ENCODE measurements at places on chromosomes 6 and 20.

- no peak for DNase-seq
These were observed 336.7 kb downstream of the CBLN4 start for GRCh38 chr20:55668631-55669030.

DNA sequence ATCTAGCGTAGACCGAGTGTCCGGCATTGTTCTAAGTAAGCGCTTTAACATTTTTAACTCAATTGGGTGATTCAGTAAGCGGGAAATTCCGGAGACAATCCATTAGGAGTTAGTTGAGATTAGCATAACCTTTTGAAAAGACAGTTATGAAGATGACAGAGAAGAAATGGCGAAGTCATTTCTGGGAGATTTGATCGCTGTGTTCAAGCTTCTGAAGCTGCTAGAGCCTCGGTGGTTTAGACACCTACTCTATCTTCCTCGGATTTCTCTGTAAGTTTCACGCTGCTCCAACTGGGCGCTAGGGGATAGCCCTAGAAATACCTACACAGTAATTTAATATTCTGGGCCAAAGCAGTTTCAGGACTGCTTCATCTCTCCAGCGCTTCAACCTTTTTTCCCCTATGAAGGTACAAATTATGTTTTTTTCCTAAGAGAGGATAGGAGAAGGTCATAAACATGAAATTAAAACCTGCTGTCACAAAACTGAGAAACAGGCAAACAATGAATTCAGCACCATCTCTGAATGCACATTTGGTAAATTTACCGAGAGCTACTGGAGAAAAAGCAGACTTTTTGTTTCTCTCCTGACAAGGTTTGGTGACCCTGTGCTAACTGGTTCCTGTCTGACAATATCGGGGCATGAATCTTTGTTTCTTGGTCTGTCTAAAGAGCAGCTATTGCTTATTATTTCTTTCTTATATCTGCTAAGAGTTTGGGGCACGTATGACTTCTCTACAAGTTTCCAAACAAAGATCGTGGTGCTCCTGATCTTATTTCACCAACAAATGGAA is 22.4 kb downstream of the ZNF311 start:
- no peak for DNase-seq

DNA sequence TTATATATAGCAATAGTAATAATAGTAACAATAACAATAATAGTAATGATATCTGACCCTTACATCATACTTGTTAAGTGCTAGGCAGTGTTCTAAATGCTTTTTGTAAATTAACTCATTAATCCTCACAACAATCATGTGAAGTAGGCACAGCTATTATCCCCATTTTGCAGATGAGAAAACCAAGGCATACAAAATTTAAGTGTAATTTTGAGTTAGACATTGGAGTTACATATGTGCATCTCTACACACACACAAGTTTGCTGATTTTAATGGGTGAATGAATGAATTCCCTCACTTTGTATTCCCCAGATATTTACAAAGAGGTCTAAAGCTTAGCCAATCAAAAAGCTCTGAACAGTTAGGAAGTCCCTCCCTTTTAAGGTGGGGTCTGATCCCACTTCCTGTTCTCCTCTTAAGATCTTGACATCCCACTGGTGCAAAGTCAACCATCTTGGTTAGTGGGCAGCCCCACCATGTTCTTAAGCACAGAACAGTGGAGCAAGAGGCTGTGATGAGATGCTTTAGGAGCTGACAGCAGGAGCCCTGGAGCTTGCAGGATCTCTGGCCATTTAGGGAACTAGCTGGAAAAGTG is 85.3 kb upstream of the FOXP4 start:
- no peak for DNase-seq

DNA sequence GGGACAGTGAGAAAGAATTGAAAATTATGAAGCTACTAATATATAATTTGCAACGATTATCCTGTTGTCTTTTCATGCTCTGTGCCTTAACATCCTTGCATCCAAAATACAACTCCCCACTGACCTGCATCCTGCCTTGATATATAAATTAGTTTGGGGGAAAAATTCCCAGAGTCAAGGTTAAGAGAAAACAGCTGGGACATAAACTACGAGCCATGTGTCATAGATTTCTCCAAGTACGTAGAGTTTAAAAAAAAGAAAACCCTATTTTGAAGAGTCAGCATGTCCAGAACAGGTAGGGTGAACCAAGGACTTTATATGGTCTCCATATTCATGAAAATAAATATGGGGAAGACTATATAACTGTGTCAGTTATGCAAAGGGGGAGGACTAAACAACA is 123.8 kb upstream of the MARCKS start:
- no peak for DNase-seq

DNA sequence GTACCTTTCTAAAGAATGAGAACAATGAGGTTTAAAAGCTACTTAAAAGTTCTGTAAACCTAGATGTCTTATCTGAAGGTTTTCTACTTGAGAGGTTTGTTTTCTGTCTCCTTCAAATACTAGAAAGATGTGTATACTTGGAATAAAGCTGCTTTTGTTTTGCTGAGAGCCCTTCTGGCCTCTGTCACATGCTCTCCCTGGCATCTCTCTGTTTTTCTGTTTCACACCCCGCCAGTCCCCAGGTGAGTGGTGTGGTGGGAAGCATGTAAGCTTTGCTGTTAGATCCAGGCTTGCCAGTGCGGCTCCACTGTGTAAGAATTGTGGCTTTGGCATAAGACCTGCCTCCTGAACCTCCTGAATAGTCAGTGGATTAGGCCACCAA is 56.8 kb downstream of the SNX9 start:
- DNase-seq: no peak

DNA sequence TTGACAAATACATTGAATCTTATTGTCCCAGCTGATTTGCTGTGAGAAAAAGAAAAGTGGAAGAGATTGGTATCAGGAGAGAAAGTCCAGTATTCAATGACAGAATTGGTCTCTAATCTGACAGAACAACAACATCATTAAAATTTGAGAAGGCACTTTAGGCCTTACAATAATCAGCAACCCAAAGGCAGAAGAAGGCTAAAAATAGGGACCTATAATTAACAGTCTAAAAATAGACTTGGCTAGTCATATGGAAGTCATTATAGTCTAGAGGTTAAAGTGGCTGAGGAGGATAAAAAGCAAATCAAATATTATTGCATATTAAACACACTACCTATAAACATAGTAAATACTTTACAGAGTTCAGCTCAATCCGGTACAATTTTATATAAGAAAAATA is 393.6 kb upstream of the JAG1 start:
- DNase-seq: no peak

DNA sequence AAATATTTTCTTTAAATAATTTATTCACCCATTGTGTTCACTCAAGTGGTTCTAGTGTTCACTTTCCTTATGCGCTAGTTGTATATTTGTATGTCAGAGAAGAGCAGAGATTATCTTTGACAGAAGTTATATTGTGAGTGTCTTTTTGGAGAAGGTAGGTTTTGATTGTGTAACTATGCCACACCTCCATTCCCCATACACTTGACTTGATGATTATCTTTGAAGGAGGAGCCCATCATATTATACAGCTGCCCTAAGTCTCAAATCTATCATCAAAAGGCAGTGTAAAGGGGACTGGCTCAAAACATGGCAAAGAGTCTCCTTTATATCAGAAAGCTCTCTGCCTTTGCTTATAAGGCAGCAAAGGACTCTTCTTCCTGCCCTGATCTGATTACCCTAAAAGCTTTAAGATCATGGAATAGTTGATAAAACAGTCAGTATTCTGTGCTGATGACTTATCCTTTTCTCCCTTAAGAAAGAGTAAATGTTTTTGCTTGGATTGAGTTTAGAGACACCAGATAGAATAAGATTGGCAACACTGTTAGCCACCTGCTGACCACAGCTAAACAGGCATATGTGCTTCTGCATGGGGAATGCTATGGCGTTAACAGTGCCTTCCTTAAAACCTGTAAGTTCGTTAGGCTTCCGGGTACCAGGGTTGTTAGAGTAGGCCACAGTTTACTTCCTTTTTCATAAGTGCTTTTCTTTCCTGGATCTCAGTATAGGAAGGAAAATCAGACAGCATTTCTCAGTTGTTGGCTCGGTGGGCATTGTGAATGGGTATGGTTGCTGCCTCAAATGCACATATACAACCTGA is 22.6 kb downstream of the TOP1 start:
- DNase-seq: no peak

DNA sequence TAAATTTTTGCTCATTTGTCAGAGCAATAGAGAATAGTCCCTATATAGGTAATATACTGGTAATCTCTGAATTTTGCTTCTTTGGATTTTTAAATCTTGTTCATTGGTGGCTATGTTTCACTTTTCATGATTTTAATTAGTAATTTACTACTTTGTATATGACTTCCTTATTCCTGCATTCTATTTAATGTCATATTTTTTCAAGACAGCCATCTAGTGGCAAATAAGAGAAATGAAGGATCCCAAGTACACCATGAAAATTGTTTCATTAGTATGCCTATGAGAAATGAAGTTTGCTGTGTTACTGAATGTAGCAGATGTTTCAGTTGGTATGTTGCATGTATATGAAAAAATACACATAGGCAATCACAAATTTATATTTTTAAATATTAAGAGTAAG is 82.4 kb downstream of the ZNF292 start:
- DNase-seq: no peak

GRCh38 chr20:47320990-47321805 is 35.3 kb downstream of the ZMYND8 start:
- DNase-seq: no peak

DNA sequence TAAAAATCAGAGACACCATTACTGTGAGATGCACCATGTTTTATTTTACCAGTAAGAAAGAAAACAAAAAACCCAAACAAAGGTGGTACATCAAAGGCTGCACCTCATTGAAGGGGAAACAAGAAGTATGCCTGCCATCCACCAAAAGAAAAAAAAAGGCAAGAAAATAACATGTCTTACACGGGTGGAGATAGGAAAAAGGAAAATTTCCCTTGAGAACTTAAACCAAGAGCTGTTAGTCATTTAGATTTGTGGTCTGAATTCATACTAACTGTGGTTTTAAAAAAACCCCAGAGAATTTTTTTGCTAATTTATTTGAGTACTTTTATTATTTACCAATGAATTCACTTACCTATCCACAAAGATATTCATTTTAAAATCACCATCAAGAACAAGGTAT is 144.0 kb downstream of the LRRC1 start:
- DNase-seq: no peak

DNA sequence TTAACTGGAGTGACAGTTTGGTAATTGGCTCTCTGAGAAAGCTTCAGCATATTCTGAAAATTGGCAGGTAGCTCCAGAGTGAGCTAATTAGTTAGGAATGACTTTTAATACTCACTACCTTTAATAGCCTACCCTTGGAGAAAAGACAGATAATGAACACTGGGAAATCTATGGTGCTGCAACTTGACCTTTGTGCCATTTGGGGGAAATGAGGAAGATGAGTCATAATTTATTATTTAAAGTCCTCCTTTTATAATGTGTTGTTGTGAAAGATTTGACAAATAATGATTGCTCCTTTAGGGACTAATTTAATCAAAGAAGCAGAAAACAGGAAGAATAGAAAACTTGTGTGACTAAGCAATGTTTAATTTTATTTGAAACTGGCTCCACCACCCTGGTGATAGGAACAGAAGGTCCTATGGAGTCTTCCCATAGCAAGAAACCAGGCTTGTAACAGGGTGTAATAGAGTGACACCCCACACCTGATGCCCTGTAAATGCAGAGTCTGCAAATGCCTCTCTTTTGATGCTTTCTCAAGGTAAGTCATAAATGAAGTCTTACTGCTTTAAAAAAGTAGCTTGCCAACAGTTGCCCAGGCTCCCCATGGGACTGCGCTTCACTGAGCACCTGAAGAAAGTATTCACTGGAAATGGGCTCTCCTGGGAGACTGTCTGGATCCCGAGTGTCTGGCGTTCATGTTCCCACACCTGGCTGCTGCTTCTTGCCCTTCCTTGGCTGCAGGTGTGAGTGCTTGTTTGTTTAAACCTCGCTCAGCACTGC is 134.4 kb downstream of the LRRC1 start:
- DNase-seq: no peak

DNA sequence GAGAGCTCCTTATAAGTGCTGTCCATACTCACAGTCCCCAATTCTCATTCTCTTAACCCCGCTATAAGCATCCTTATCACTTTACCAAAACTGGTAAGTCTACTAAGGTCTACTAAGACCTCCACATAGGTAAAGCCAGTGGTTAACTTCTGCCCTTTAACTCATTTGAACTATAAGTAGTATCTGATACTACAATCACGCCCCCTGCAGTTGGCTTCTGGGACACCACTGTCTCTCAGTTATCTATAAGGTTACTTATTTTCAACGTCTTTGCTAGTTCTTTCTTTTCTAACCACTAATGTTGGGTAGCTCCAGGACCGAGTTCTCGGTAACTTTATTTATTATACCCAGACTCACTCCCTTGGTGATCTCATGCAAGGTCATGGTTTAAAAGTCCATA is 142.6 kb downstream of the ARHGAP18 start:
- no peak for DNase-seq

DNA sequence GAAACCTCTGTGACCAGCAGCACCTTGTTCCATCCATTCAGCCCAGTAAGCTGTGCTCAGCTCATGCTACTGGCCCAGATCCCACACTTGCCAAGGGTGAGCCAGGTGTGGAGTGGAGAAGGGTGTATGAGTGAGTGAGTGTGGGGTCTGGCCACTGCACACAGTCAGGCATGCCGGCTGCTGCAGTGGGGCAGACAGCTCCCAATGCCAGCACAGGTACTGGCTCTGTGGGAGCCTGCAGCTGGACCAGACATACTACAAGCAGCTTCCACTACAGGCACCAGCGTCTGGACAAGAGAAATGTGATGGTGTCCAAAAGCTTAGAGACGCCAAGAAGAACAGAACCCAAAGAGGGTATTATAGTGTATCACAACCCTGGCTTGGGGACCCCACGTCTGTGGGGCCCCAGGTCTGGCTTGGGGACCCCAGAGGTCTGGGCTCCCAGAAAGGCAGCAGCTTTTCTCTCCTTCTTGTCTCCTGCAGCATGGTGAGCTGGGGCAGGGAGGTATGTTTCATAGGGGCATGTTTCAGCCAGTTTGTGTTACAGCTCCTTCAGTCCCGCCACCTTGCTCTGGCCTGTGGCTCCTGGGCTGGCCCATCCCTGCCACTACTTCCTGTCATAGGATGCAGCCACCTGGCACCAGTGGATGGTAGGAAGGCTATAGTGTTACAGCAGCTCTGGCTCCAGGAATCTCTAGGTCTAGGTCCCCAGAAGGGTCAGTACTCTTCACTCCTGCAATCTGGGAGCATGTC is 152.4 kb upstream of the HSF2 start:
- DNase-seq: no peak

Measured in cortex of kidney (tissue), 1 donor.